Fibroblast of lung (primary cell): ENCODE measurements at places on chromosomes 13 and 19. TPM values are rescaled to one million over a fixed set of nuclear protein-coding genes. Genes with fewer than 3 reads are reported as not detected.

The SWSAP1 gene
- 0.50 and 0.51 TPM in 2 replicates for total RNA-seq

The PLPPR3 gene
- 1.5 and 2.5 TPM in 2 replicates for total RNA-seq

The EMC10 gene
- 24.1 and 40.8 TPM in 2 replicates for total RNA-seq

GRCh38 chr19:55339889-55340783 lies 460 bp downstream of the KMT5C start:
- DNase-seq: no peak

DNA sequence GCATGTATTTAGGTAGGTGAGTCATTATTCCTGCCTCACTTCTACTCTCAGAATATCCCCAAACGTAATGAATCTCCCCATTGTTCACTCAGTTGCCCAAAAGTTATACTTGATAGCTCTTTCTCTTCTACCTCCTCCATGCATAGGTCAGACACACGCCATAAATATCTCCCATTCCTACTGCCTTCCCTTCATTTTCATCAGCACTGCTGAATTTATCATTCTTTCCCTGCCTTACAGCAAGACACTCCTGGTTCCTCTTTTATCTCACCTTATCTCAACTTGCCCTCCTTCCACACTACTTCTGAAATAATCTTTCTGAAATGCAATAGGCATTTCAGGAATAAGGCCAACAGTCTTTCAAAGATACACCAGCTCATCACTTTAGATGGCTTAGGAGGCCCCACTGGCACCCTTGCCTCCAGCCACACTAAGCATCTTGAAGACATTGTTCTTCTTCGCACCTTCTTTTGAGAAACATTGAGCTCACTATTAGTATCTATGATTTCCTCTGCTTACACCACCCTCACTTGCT lies 333.9 kb downstream of the MYO16 start:
- DNase-seq: no peak

- DNase-seq: no peak
These were observed 385.8 kb downstream of the KLF12 start for GRCh38 chr13:73748404-73748803.

GRCh38 chr13:73717632-73718031 lies 416.6 kb downstream of the KLF12 start:
- peak; percentile 81 for DNase-seq

DNA sequence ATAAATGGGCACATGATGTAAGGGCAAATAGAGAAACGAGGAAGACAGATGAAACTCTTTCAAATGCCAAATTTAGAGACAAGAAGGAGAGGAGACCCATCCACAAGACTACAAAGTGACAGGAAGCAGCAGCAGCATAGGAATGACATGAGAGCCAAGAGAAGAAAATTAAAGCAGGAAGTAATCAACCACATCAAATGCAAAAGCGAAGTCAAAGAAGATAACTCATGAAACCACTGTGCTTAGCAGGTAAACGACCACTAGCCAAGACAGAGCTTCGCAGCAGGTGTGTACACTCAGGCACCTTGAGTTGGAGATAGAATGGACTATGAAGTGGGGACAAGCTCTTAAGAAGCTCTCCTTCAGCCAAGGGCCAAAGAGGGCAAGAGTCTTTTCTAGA lies 64.1 kb downstream of the KLF12 start:
- DNase-seq: no peak
